ENCODE measurements at places on chromosomes 12 and 14. TPM values are rescaled to one million over a fixed set of nuclear protein-coding genes. Genes with fewer than 3 reads are reported as not detected.

Gene LRP1-AS
- total RNA-seq: not detected

DNA sequence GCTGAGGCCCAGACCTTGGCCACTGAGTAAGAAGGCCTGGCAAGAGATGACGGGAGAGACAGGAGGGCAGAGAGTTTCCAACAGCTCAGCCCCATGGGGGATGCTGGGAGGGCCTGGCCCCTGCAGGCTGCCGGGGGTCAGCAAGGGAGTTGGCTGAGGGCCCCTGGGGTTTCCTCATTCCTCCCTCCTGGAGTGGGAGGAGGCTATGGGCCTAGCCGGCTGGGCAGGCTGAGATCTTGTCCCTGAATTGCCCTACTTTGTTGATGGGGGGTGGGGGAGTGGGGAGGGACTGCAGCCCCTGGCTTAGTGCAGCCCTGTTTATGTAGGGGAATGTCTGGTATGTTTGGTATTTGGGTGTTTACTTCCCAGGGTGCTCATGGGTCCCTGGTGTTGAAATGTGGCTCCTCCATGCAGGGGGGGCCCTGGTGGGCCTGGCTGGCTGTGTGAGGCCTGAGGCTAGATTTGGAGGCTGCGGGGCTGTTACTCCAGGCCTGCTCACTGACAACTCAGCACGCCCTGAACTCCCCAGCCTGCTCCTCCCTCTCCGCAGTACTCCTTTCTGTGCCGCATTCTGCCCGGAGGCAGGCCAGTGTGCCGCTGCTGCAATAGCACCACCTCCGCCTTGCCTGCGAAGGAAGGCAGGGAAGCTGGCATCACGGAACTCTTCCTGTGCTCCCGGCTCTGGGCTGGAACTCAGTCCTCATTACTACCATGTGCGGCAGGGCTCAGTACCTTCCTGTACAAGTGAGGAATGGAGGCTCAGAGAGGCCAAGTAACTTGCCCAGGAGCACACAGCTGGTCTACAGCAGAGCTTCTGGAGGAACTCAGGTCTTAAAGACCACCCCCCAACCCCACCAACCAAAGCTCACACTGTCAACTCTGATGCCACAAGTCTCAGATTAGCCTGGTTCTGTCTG is 25.3 kb downstream of the JDP2 start:
- peak; percentile 66 for DNase-seq

GRCh38 chr14:52835122-52835903 is 43.9 kb upstream of the GNPNAT1 start:
- no peak for DNase-seq

Gene GUCY2C
- not detected for total RNA-seq

GRCh38 chr12:2113119-2113912 is 60.5 kb downstream of the CACNA1C start:
- no peak for DNase-seq

DNA sequence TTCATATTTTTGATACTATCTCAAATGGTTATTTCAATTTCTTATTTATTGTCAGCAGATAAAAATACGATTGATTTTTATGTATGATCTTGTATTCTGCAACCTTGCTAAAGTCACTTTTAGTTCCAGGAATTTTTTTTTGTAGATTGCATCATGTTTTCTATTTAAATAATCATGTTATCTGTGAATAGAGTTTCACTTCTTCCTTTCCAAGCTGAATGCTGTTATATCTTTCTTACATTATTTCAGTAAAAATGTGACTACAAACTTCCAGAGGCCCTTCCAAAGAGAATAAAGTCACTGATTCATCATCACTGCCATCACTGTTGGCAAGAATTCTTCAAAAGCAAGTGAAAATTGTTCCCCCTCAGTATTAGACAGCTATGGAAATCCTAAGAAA is 104.7 kb upstream of the RAP1B start:
- no peak for DNase-seq

GRCh38 chr12:104504146-104504545 is 47.4 kb downstream of the CHST11 start:
- DNase-seq: no peak

DNA sequence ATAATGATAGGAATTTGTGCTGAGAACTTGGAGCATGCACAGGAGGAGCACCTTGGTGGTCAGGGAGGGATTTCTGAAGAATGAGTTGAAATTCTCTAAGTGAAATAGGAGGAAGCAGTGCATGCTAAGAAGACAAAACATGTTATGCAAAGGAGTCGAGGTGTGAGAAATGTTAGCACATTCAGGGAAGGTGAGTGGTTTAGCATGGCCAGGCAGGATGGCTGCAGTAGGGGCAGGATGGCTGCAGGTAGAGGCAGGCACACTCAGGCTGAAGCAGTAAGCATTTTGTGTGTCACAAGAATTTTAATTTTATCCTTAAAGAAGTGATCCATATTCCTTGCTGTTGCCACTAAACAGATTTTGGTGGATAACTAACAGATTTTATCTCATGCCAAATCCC is 46.3 kb downstream of the CATSPERB start:
- no peak for DNase-seq

Gene RHOF
- 25.5 TPM for total RNA-seq

DNA sequence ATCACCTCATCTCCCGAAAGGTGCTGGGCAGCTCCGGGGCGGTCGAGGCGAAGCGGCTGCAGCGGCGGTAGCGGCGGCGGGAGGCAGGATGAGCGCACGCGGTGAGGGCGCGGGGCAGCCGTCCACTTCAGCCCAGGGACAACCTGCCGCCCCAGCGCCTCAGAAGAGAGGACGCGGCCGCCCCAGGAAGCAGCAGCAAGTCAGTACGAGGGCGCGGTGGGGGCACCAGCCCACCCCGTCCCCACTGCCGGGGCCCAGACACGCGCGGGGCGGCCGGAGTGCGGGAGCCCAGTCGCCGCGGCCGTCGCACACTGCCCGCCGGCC is 862 bp downstream of the HMGA2 start:
- DNase-seq: no peak

Data from adrenal gland (tissue), 19 donors.